HCEC 1CT (cell line): ENCODE measurements at places on chromosomes 1 and 21.

- DNase-seq: no peak
Observed at GRCh38 chr1:166796620-166797236, 42.5 kb upstream of the POGK start.

- DNase-seq: no peak
Observed at GRCh38 chr21:18877917-18878316, 474.3 kb upstream of the TMPRSS15 start.

DNA sequence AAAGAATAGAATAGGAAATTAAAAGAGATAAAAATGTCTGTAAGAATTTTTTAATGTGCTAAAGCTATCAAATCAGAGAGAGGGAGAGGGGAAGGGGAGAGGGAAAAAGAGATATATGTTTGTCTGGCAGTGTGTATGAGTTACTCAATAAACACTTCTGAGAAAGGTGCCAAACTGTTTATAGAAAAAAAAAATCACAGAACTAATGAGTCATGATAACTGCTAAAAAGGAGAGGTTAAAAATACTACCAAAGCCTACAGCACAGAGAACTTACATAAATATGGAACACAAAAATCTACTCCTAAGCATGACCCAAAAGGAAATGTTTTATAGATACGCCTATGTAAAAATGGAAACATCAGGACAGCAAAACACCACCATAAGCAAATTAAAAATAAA is 45.4 kb downstream of the SELENOF start:
- peak; percentile 56 for DNase-seq

DNA sequence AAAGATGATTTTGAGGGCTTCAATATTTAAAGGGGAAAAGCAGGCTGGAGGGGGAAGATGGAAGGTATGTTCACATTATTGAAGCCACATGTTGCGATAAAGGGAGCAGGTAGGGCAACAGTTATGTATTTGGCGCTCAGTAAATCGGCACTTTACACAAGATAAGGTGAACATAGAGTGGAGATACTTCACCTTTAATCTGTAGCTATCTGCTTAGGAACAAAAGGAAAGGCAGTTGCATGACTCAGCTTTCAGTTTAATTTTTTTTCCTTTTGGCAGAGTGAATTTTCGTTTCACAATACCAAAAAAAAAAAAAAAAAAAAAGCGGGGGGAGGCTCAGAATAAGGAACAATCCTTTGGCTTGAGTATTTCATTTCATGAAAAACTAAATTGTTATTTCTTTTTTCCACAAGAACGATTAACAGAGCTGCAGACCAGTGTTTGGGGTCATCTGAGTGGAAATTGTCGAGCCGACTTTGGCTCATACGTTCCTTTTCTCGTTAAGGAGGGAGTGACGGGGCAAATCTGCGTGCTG is 1.1 kb upstream of the COQ8A start:
- DNase-seq: peak; percentile 48

GRCh38 chr1:89794406-89794805 is 26.4 kb upstream of the LRRC8D start:
- no peak for DNase-seq

DNA sequence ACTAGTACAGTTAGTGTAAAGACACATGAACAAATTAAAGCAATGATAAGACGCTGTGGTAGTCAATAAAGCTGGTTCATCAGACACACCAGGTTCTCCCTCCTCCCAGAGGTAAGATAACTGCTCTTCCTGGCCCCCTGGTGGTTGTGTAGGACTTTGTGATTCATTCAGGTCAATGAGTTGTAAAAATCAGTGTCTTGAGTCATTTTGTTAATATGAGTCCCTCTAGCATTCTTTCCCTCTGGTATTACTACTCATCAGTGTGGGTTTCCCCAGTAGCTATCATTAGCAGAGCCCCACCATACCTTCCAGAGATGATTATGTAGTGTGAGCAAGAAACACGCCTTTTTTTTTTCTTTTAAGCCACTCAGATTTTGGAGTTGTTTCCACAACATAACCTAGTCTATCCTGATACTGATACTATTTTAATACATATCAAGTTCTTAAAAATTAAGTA is 3.6 kb upstream of the SETDB1 start:
- peak; percentile 93 for DNase-seq

- no peak for DNase-seq
Observed at GRCh38 chr1:114559356-114559755, 22.1 kb downstream of the BCAS2 start.

- DNase-seq: no peak
Observed at GRCh38 chr1:54800899-54801759, at the start of gene TTC22. TTC22 (minus strand) TSS chr1:54801323; CDS start chr1:54801163, 160 bp downstream.

- DNase-seq: no peak
Observed at GRCh38 chr21:30058928-30059327, 107.7 kb downstream of the CLDN17 start.

DNA sequence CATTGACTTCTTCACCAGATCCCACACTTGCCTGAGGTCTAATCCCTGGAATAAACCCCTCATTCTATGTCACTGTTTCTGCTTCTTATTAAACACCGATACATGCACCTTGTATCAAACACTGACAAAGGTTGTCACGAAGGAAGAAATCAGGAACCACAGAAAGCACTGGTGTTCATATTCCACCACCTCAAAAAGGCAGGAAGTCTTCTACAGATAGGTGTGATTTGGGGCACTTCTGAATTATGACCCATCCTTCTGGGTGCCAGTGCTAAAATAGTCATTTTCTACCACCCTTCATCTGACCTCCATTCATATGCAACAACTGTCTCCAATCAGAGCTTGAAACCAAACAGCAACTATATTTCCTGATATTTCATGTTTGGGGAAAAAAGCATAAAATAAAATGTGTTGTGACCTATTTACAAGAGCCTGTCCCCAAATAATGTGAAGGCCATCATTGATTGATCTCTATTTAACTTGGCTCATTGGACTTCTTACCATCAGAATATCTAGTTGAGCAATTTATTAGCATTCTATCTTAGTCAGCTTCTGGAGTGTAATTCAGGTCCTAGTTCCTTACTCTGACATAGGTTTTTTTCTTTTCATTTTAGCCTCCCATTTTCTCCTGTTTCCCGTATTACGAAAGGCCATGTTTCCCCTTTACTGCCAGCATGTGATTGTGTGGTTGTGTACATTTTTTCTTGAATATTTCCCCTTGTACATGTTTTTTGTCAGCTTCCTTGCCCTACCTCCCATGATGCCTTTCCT is 43.1 kb downstream of the DUSP10 start:
- DNase-seq: no peak

DNA sequence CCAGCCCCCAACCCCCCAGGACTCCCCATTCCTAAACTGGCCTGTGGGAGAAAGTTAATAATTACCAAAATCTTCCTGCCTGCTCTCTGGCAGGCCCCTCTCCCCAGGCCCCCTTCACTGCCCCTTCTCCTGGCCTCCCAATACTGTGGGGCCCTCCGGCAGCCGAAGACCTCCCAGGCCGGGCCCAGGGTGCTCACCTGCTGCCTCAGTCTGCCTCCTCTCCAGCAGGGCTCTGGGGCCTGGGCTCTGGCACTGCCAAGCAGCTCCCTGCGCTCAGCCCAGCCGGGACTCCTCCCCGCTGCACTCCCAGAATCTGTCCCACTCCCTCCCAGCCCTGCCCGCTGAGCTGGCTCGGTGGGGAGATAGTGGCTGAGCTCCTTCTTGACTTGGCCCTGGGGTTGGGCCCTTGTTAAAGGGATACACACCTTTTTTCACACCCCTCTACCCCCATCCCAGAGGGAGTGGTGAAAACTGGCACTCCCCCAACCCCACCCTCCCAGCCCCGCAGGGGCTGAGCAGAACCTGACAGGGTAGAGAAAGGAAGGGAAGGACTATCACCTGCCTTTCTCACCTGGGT is at the start of gene S100A16:
TSS of gene S100A16 (minus strand) at position 383 of the 577 bp plus-strand sequence. CDS start 4,986 bp downstream, outside the sequence.
- peak; percentile 74 for DNase-seq

DNA sequence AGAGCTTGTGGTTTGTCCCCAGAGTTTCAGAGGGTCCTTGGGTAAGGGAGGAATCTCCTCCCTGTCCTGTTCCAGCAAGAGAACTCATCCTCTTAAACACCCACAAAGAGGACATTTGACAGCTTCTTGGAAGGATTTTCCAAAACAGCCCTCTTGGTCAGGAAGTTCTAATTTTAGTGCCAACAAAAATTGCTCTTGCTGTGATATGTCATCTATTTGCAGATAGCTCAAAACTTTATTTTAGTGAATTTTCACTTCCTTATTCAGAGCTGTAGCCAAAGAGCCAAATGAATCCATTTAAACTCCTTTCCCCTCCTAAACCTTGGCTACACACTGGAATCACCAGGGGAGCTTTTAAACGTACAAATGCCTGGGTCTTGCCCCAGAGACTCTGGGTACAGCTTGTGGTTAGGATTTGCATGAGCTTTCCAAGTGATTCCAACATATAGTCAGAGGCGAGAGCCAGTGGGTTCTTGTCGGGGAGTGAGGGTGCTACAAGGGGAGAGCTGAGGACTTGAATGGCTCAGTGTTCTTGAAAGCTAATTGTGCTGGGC is 11.8 kb upstream of the RASSF5 start:
- no peak for DNase-seq

DNA sequence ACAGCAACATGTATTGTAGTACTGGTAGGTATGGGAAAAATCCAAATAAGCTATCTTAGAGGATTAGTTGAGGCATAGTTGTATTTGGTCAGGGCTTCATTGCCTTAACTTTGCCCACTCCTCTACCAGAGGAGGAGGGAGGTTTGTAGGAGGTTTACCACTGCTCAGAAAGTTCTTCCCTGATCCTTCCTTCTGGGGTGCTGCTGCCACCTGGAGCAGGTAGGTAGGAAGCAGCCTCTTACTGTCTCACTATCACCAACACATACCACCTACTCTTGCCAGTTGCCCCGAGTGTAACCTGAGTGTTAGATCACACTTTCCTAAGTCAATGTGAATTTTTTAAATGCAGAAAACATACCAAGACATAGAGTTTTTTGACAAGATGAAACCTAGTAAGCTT is 24.1 kb upstream of the ZSWIM5 start:
- no peak for DNase-seq

DNA sequence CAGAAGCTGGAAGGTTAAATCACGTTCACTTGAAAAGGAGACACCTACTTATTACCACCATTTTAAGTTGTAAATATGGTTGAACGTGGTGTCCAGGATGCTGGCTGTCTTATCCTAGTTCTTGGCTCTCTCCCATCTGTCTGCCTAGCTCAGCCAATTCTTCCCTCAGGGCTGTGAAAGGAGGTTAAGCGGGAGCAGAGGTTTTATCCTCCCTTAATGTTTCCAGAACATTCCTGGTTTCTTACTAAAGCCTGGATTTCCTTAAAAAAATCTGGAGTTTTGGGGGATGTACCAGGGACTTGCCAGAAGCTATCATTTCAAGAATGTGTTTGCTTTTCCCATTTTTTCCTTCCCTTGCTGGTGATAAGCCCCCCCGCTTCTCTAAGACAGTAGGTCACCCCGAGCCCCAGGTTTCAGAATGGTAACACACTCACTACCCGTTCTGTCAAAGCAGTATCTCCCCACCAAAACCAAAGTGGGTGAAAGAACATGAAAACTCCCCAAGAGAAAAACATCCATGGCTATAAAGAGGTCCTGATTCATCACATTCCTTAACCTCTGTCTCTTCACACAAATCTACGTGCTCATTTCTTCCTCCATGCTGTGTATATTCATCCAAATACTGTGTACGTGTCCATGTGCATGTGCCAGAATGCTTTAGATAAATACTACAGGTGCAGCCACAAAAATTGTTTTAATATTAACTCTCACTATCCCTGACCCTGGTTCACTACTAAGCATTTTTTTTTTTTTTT is 114.7 kb downstream of the MAP3K21 start:
- no peak for DNase-seq

- DNase-seq: no peak
Observed at GRCh38 chr1:179828554-179829110, 49.0 kb downstream of the TOR1AIP2 start.

DNA sequence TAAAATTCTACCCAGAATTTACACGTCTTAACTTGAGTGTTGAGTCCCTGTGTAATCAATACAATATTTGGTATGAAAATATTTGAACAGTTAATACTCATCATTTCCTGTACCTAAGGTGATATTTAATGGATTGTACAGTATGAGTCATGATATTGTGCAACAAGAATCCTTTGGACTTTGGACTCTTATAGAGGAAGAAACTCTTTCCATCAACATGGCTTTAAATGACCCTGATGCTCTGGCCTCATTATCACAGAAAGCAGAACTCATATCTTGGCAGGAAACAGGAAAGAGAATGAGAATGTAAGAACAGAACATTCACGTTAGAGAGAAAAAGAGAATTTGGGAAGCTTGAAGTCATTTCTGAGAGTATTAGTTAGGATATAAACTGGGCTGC is 168.8 kb upstream of the B3GALT2 start:
- DNase-seq: peak; percentile 62

GRCh38 chr1:76144247-76144646 is 69.7 kb downstream of the ST6GALNAC3 start:
- no peak for DNase-seq

DNA sequence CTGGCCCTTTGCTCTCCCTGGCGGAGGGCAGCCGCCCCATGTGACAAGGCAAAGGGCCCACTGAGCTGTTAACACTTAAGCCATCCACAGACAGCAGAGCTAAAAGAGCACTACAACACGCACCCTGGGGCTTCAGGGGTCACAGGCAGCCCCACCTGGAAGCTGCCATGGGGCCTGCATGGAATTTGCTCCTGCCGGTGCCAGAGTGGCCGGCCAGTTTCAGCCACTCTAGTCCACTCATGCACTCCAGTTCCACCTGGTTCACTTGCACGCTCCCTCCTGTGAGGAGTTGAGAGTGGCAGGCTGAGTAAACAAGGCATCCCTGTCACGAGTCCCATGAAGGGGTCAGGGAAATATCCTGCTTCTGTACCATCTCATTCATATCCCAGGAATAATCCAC is 55.3 kb downstream of the RIMS3 start:
- DNase-seq: no peak

DNA sequence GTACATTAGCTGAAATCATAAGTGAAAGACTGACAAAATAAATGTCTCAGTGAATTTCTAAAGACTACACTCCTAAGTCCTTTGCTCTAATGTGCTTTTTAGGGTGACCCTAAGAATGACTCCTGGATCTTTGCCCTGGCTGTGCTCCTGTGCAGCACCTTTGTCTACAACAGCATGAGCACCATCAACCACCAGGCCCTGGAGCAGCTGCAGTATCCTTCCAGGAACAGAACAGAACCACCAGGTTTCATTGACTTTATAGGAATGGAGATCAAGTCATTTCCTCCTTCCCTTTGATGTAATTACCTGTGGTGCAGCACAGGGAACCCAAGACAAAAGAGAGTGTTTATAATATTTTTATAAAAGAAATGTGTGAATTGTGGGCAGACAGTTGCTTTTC is 14.1 kb downstream of the GBP6 start:
- DNase-seq: no peak

GRCh38 chr1:43280692-43281091 is 4.7 kb downstream of the C1orf210 start:
- DNase-seq: no peak
